ENCODE measurements at places on chromosomes 2 and 18. TPM values are rescaled to one million over a fixed set of nuclear protein-coding genes. Genes with fewer than 3 reads are reported as not detected.
A peak's percentile ranks its signal among the peaks of the same experiment; 100 is the strongest.

The YPEL5 gene
- total RNA-seq = 82.2 TPM

The ZBTB7C gene
- 6.3 TPM for total RNA-seq

The ARHGEF33 gene
- 1.7 TPM for total RNA-seq

The ZNF892 gene
- total RNA-seq = 5.8 TPM

The NFE2L2 gene
- 68.6 TPM for total RNA-seq

The ZNF804A gene
- 0.30 TPM for total RNA-seq

- no peak for DNase-seq
Measured at GRCh38 chr2:47488870-47489584, 86.1 kb downstream of the MSH2 start.

The GPR155 gene
- 5.8 TPM for total RNA-seq

DNA sequence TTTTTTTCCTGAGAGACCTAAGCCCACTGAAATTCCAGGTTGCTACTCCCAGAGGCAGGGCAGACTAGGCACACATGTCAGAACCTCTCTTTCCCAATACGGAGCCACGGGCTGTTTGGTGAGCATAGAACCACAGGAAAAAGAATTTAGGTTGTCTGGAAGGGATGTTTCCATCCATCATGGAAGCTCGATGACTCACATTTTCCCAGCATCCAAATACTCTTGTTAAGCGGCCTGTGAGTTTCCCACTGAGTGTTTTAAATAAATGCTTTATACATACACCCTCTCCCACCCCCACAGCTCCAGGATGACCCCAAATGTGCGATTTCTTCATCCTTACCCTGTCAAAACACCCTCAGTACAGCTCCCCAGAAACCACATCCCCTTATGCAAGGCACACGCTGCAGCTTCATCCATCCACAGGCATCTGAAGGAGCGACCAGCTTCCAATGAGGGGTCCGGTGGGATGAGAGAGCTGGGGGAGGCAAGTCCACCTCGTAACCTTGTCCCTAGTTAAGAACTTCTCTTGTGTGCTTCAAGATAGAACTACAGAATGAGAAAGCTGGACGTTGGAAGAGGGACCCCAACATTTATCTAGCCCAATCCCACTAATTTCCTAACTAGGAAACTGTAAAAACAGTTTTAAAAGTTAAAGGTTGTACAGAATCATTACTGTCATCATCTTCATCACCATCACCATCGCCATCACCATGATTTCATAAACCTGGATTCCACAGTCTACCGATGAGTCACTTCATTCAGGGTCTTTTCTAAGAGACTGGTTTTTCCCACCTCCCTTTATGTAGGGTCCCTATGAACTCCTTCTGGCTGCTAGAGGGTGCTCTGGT, 63.5 kb upstream of the FZD7 start:
- DNase-seq = no peak

- peak; percentile 37 for DNase-seq
Measured at GRCh38 chr2:176135035-176135440, 5.5 kb downstream of the HOXD8 start.

The AP1S3 gene
- 4.0 TPM for total RNA-seq

Measured in skin of body (tissue), 3 donors.